NCI-H1092 (cell line): ENCODE measurements at places on chromosomes 5 and 9.

- DNase-seq = no peak
Observed at GRCh38 chr5:176738637-176739250, 71.6 kb upstream of the UNC5A start.

DNA sequence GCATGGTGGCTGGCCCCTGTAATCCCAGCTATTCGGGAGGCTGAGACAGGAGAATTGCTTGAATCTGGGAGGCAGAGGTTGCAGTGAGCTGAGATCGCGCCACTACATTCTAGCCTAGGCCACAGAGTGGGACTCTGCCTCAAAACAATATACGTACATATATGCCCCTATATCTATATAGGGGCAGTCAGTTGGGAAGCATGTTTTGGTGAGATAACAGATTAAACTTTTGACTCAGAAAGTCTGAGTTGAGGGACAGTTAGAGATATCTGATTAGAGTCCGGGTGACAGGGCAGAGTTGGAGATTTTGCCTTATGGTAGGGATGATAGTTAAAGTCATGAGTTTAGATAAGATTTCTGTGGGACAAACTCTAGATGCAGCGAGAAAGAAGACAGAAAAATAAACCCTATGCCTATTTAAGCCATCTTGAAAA, 71.8 kb upstream of the ALDH1A1 start:
- DNase-seq = no peak

- no peak for DNase-seq
Observed at GRCh38 chr5:140042643-140043507, at the start of gene NRG2. NRG2 (minus strand) TSS chr5:140043299.

DNA sequence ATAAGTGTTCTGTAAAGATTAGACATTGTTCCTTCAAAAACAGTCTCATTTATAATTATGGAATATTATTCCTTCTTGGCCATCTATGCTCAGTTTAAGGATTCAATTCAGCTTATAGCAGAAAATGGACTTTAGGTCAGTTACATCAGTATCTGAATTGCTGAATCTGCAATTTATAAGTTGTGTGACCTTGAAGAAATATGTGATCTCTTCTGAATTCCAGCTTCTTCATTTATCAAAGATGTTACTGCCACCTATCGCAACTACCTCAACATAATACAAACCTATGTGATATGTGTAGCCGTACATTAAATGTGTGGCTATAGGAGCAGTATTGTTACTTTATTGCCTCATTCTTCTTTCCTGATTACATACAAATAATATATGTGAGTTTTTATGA, 118.2 kb downstream of the CDH12 start:
- no peak for DNase-seq

DNA sequence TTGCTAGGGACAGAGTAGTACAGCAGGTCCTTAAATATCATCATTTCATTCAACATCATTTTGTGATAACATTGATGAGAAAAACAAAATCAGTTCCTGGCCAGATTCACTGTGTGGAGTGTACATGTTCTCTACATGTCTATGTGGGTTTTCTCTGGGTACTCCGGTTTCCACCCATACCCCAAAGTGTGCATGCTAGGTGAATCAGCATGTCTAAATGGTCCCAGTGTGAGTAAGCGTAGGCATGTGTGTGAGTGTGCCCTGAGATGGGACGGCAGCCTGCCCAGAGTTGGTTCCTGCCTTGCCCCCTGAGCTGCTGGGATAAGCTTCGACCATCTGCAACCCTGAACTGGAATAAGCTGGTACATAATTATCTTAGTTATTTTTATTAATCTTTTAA, 16.5 kb upstream of the GLIS3 start:
- DNase-seq = no peak

GRCh38 chr9:127130661-127131538, 8.5 kb upstream of the ANGPTL2 start:
- DNase-seq = peak; percentile 50

- peak; percentile 88 for DNase-seq
Observed at GRCh38 chr9:6007770-6008168, 7.7 kb downstream of the RANBP6 start.

DNA sequence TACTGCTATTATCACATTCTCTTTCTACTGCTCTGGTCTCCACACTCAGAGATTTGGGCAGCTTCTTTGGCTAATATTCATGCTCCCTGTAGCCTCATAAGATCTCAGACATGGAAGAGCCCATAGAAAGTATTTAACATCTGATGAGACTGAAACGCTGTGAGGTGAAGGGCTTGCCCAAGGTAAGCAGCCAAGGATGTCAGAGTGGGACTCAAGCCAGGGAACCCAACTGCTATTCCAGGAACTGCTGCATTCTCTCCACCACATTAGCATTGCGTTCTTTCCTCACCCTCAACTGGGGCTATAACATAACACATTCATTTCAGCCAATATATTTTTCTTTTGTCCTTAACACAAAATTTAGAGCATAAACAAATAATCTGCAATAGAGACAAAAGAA, 3.8 kb downstream of the ADRB2 start:
- DNase-seq = no peak

DNA sequence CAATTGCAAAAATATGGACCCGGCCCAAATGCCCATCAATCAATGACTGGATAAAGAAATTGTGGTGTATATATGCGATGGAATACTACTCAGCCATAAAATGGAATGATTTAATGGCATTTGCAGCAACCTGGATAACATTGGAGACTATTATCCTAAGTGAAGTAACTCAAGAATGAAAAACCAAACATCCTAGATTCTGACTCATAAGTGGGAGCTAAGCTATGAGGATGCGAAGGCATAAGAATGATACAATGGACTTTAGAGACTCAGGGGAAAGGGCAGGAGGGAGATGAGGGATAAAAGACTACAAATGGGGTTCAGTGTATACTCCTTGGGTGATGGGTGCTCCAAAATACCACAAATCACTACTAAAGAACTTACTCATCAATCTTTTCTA, 247.6 kb upstream of the FBXL7 start:
- no peak for DNase-seq

GRCh38 chr5:128966846-128967245, 1.6 kb downstream of the SLC27A6 start:
- no peak for DNase-seq

- no peak for DNase-seq
Observed at GRCh38 chr5:180623411-180623834, 26.0 kb downstream of the FLT4 start.

DNA sequence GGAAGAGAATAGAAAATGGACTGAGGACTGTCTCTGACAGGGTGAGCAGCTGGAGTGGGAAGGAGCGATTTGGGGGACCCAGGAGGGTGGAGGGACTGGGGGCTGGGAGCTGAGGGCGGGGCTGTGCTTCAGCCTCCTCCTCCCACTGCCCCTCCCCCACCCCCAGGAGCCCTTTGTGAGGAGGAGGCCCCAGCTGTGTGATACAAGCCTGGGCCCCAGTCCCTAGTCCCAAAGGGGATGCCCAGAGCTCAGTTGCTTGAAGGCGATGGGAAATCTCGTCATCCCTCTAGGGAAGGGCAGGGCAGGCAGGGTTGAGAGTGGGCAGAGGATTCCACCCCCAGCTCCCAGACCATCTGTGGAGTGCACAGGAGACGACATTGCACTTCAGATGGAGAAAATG, at the start of gene SPATA31E1:
TSS of gene SPATA31E1 (plus strand) at position 251 of the 400 bp plus-strand sequence. CDS start at position 266, 15 bp downstream.
- no peak for DNase-seq

DNA sequence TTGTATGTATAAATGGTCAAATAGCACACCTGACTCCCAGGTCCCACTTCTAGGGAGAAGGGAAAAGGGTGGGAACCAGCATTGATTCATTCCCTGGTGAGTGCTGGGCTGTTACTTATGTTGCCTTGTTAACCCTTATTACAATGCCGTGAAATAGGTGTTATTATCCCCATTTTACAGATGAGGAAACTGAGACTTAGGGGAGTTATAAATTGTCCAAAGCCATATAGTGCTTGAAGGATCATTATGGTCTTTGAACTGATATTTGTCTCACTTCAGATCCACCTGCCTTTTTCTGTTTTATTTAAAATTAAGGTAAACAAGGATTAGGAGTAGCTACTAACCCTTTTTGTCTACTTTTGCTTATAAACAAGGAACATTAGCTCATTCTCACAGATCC, 16.5 kb downstream of the TMEM268 start:
- DNase-seq = no peak

DNA sequence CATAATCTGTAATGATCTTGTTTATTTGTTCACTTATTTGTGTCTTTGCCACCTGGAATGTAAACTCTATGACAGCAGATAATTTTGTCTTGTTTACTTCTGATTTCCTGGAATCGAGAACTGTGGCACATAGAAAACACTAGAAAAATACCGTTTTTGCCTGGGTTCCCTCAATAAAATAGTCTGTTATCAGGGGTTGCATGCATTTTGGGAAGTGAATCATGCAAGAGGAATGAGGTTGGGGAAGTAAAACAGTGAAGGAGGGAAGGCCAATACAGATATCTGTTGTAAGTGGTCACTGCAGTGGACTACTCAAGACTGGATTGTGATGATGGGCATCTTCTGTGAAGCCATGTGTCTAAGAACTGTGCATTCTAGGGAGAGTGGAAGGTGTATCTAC, 45.2 kb upstream of the IL6ST start:
- no peak for DNase-seq

GRCh38 chr5:122420537-122421236, 108.7 kb downstream of the SNCAIP start:
- no peak for DNase-seq

- no peak for DNase-seq
Observed at GRCh38 chr5:160978944-160979343, 126.9 kb upstream of the ATP10B start.

GRCh38 chr5:179478624-179479023, 71.7 kb upstream of the RUFY1 start:
- DNase-seq = no peak

DNA sequence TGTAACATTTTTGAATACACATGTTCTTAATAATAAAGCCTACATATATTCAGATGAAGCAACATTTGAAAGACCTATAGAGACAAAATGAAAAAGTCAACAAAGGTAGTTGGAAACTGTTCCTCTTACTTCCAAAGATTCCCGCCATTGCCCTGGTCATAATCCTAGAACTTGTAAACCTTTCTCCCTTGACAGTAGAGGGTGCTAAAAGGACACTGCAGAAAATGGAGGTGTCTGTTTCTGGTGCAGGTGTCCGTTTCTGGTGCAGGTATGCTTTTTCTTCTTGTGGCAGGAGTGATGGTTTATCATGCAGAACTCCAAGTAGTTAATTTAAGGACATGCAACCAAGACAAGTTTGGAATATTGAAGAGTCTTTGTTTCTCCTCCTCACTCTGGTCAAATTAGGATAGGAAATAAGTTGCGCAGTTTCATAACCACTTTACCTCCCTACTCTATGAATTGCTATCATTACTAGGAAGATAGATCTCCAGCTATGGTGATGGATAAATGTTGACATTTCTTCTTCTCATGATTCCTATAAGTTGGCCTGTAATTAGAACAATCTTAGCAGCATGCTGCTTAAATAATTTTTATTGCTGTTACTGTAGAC, 56.0 kb upstream of the FAM174A start:
- DNase-seq = no peak

DNA sequence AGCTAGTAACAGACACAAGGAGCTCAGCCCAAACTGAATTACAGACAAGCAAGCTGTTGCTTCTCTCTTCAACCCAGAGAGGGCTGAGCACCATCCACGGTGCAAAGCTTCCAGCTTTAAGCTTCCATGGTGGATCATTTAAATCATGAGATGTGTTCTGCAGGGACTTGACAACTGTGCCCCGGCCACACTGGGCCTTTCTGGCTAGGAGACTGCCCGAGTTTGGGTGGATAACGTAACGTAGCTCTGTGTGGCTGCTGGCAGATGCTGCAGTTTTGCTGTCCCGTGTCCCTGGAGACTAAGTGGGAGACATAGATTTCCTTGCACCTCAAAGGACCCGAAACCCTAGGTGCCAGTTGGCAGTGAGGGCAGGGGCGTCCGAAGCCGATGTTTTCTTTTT, 234.0 kb downstream of the IRX2 start:
- DNase-seq = no peak

GRCh38 chr5:173720953-173721600, 104.6 kb upstream of the BOD1 start:
- DNase-seq = no peak

- no peak for DNase-seq
Observed at GRCh38 chr9:87862536-87863268, 20.0 kb upstream of the SPATA31E1 start.

DNA sequence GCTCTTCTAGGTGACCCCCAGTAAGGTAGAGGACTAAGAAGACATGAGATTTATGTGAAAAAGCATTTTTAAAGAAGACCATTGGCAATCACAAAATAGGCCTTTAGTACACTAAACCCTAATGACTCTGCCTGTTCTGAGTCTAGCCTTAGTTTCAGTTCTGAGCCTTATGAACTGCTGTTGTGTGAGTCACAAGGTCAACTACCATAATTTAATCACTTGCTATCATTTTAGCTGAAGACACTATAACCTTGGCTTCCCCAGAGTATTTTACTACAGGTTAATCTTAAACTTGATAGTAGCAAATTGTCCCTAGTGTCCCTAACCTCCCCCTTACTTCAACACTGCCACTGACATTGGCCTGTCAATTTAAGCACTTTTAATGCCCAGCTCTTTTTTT, 34.4 kb downstream of the APC start:
- no peak for DNase-seq

- no peak for DNase-seq
Observed at GRCh38 chr5:63687854-63688516, 274.3 kb downstream of the HTR1A start.

- DNase-seq = no peak
Observed at GRCh38 chr9:883011-883410, 41.5 kb downstream of the DMRT1 start.

GRCh38 chr5:127586811-127587210, 62.1 kb upstream of the CTXN3 start:
- DNase-seq = no peak

GRCh38 chr5:41157272-41157894, 55.9 kb downstream of the C6 start:
- DNase-seq = no peak
